Calu3 (cell line): ENCODE measurements at places on chromosomes 6 and 20. TPM values are rescaled to one million over a fixed set of nuclear protein-coding genes. Genes with fewer than 3 reads are reported as not detected.

THBS2 gene
- not detected in 2 replicates for total RNA-seq

ZFP57 gene
- 0.83 TPM in 1 of 2 replicates, not detected in the other for total RNA-seq

IRF4 gene
- not detected in 2 replicates for total RNA-seq

CPNE5 gene
- total RNA-seq = 0.12 TPM in 1 of 2 replicates, not detected in the other

OXT gene
- not detected in 2 replicates for total RNA-seq

PROKR2 gene
- total RNA-seq = not detected in 2 replicates

BLCAP gene
- 90.4 and 114 TPM in 2 replicates for total RNA-seq

GRCh38 chr6:42020967-42021366, 29.4 kb upstream of the TAF8 start:
- H3K4me1 ChIP-seq = peaks cover 7% of the 10 kb centered on the region
- no peak overlapping the region for H3K27ac ChIP-seq
- DNase-seq = no peak
- no peaks in the 10 kb centered on the region for H3K27me3 ChIP-seq

- H3K27me3 ChIP-seq = peaks cover 17% of the 10 kb centered on the region
- H3K36me3 ChIP-seq = no peaks in the 10 kb centered on the region
- H3K4me1 ChIP-seq = no peaks in the 10 kb centered on the region
- no peak for DNase-seq
- H3K27ac ChIP-seq = no peak overlapping the region
Observed at GRCh38 chr6:168938546-168938945, 315.1 kb downstream of the THBS2 start.

GRCh38 chr6:144895313-144896278, 610.5 kb downstream of the UTRN start:
- no peak overlapping the region for H3K4me3 ChIP-seq
- no peak for DNase-seq
- H3K27ac ChIP-seq = peak overlapping the region; percentile 25
- peaks cover 33% of the 10 kb centered on the region for H3K4me1 ChIP-seq
- H3K36me3 ChIP-seq = no peaks in the 10 kb centered on the region
- no peaks in the 10 kb centered on the region for H3K27me3 ChIP-seq

DNA sequence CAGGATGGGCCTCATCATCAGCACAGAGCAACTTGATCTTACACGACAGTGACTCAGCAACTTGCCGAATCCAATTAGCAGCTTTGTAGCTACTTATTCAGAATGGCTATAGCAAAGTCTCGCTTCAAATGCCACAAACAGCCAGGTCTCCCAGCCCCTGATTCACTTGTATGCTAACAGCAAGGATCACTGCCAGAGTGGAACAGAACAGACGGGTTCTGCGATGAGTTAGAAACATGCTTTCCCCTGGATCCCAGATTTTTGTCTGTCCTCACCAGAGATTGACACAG, 254.4 kb downstream of the NRN1 start:
- H3K4me1 ChIP-seq = no peaks in the 10 kb centered on the region
- H3K4me3 ChIP-seq = no peak overlapping the region

DNA sequence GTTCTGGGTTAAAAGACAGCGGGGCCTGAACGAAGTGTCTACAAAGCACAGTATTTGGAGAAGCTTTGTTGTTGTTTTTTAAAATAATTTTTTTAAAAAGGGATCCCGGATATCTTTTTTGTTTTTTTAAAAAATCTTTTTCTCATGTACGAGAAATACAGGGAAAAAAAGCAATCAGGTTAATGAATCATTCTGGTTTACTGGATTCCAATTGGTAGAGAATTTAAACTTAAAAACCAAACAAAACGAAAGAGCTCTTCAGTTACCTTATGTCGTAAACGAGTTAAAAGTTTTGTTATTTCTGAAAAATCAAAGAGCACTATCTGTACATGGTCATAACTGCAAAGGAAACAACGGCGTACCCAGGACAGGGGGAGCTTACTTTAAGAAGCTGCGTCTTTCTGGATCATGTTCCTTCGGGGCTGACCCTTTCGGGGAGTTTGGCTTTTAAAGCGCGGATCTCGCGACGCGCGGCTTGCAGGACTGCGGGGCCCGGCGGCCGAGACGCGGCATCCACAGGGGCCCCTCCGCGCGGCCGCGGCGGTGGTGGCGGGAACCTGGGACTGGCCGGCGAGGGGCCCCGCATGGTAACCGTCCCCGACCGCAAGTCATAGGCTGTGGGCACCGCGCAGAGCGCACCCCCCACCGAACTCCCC, 927 bp downstream of the IL20RA start:
- H3K4me1 ChIP-seq = no peaks in the 10 kb centered on the region
- H3K4me3 ChIP-seq = peak overlapping the region; percentile 72
- no peak for DNase-seq
- no peak overlapping the region for H3K27ac ChIP-seq
- no peaks in the 10 kb centered on the region for H3K27me3 ChIP-seq

DNA sequence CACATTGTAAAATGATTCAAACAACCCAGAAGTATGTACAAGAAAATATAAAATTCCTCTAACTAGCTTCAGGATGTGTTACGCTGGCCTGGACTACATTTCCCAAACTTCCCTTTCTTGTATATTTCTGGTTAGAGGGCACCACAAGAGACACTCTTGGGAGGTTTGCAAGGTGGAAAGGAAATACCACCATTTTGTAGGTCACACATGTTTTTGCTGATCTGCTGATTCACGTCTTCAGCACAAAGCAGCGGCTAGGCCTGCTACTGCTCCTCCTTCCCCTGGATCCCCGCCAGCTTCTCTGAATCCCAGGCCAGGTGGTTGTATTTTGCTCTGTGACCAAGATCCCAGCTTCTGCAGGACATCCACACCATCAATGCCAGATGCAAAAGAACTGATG, 104.2 kb downstream of the AGPAT4 start:
- H3K27ac ChIP-seq = no peak overlapping the region
- no peak for DNase-seq
- no peak overlapping the region for H3K4me3 ChIP-seq
- H3K27me3 ChIP-seq = no peaks in the 10 kb centered on the region

DNA sequence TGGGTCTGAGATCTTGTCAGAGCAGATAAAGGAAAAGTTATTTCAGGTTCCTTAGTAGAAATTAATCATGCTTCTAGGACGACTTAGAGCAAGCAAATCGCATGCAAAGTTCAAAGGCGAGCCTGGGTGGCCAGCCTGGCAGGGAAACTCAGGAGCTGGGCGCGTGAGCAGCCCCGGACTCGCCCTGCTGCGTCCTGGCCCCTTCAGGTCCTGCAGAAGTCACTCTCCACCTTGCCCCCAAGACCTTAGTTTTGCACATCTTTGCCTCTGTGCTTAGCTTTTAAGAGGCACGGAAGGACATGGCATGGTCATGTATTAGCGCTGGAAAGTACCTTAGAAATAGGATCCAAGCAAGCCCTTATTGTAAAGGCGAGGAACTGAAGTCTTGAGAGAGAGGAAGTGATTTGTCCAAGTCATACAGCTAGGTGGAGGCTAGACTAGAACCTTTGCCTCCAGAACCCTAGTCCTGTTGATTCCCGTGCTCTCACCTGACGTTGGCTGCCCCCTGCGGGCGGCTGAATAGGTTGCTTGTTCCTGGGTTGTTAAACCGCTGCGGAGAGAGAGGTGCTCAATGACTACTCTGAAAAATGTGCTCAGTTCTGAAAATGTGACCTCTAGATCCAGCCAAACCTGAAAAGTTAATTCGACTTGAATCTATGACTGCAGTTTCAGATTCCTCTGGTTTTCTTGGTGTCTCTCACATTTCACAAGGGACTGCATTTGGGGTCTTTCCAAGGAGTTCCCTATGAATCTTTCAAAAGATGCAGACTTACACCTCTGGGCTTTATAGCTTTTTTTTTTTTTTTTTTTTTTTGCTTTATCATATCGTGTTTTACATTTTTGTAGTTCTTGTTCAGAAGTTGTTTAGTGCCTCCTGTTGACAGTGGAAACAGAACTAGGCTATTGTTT, 2.7 kb downstream of the MYB start:
- peak; percentile 60 for DNase-seq
- H3K27ac ChIP-seq = no peak overlapping the region
- peak overlapping the region; percentile 84 for H3K4me3 ChIP-seq
- H3K27me3 ChIP-seq = no peaks in the 10 kb centered on the region

DNA sequence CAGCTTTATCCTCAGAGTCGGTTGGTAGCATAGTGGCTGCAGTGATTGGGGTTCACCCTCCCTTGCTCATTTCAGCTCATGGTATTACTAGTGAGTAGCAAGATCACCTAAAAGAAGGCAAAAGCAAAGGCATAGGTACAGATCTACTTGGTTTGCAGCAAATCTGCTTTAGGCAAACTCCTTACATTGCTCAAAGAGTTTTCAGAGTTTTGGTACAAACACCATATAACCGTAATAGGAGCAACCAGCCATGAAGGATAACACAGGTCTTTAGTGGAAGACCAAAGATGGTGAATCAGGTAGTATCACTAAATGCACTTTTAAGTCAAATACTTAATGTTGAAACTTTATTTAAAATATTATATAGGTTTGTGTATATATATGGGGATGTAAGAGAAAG, 172.9 kb downstream of the ARID1B start:
- H3K4me1 ChIP-seq = peaks cover 14% of the 10 kb centered on the region
- no peak overlapping the region for H3K27ac ChIP-seq
- no peak for DNase-seq
- H3K36me3 ChIP-seq = peaks cover 5% of the 10 kb centered on the region
- H3K4me3 ChIP-seq = no peak overlapping the region

DNA sequence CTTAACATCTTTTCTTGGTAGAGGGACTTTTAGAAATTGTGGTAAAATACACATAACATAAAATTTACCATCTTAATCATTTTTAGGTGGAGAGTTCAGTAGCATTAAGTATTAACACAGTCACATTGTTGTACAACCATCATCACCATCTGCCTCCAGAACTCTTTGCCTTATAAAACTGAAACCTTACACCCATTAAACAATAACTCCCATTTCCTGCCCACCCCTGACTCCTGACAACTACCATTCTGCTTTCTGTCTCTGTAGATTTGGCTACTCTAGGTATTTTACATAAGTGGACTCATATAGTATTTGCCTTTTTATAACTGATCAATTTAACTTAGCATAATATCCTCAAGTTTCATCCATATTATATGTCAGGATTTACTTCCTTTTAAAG, 88.7 kb downstream of the ZHX3 start:
- no peak for DNase-seq
- peaks cover 6% of the 10 kb centered on the region for H3K36me3 ChIP-seq
- H3K27ac ChIP-seq = no peak overlapping the region
- H3K4me3 ChIP-seq = no peak overlapping the region
- H3K27me3 ChIP-seq = no peaks in the 10 kb centered on the region

- peaks cover 12% of the 10 kb centered on the region for H3K4me1 ChIP-seq
- H3K27ac ChIP-seq = no peak overlapping the region
- peaks cover 21% of the 10 kb centered on the region for H3K36me3 ChIP-seq
- no peak for DNase-seq
- no peaks in the 10 kb centered on the region for H3K27me3 ChIP-seq
Observed at GRCh38 chr20:38776363-38776762, 28.1 kb downstream of the ACTR5 start.

DNA sequence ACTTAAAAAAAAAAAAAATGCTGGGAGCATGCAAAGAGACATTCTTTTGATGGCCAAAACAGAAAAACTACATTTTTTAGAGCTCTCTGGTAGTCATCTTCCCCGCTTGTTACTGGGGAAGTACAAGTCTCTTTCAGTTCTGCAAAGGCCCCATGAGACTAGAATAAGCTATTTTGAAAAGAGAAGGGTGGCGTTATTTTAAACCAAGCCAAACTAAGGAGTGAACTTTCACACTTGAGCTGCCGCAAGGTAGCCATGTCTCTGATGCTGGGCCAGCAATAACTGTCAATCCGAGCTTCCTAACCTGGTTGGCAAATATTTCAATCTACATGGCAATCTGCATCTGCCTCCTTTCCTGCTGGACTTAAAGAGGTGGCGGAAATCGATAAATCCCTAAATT, 96.7 kb downstream of the L3MBTL3 start:
- H3K27ac ChIP-seq = no peak overlapping the region
- no peaks in the 10 kb centered on the region for H3K27me3 ChIP-seq
- H3K36me3 ChIP-seq = no peaks in the 10 kb centered on the region
- H3K4me1 ChIP-seq = no peaks in the 10 kb centered on the region

GRCh38 chr6:148932731-148933130, 185.9 kb downstream of the UST start:
- H3K4me1 ChIP-seq = no peaks in the 10 kb centered on the region
- H3K36me3 ChIP-seq = no peaks in the 10 kb centered on the region
- DNase-seq = no peak
- H3K4me3 ChIP-seq = no peak overlapping the region

DNA sequence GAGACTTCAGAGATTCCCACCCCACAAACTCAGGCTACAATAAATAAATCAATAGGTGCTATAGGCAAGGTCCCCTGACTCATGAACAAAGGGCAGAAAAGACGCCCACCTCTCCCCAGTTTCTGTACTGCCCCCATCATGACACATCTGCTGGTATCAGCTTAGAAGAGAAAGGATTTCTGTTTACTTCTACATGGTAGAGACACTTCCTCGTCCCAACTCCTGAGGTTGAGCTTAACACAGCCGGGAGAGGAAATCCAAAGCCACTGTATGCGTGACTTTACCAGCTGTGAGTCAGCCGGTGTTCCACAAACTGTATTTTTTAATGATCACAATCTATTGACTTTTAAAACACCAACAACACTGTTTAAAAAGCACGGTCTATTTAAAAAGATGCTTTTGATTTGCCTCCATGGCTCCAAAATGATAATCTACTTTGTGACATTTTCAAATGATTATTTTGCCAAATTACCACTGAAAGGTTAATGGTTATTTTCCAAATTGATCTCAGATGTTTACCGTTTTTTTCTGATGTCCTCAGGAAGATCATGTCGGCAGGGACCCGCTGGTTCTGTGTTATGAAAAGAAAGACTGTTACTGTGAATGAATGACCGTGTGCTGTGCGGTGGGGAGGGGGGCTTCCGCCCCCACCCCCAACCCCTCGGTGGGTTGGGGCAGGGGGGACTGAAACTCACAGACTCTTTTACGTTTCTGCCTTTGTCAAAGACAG, 72.5 kb downstream of the ATP9A start:
- H3K27ac ChIP-seq = peak overlapping the region; percentile 81
- H3K36me3 ChIP-seq = peaks cover 43% of the 10 kb centered on the region
- peak; percentile 69 for DNase-seq

GRCh38 chr6:116842459-116842858, 13.6 kb upstream of the GPRC6A start:
- H3K27me3 ChIP-seq = no peaks in the 10 kb centered on the region
- H3K36me3 ChIP-seq = no peaks in the 10 kb centered on the region
- no peaks in the 10 kb centered on the region for H3K4me1 ChIP-seq
- no peak overlapping the region for H3K4me3 ChIP-seq
